Muscle of arm (tissue), 14 donors: ENCODE measurements at places on chromosomes 7 and 10.

DNA sequence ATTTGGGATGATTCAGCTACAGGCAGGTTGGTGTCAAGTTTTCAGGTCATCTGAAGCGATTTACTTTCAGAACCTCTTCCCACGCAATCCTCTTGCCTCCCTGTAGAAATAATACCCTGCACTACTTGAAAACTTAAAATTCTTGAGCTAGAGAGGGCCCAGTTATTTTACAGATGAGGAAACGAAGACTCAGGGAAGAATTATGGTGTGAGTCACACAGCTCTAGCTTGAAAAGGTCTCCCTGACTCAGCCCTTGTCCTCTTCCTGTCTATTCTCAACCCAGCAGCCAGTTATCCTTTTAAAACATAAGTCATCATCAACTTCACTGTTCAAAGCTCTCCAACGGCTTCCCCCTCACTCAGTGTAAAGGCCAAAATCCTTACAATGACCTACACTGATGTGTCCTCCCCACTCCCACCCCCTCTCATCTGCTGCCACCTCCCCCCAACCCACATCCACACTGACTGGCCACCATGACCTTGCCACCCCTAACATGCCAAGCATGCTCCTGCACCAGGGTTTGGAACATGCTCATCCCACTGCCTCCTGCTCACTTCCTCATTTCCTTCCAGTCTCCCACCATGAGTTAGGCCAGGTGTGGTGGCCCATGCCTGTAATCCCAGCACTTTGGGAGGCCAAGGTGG lies 3.4 kb downstream of the DNMBP start:
- DNase-seq, result no peak

DNA sequence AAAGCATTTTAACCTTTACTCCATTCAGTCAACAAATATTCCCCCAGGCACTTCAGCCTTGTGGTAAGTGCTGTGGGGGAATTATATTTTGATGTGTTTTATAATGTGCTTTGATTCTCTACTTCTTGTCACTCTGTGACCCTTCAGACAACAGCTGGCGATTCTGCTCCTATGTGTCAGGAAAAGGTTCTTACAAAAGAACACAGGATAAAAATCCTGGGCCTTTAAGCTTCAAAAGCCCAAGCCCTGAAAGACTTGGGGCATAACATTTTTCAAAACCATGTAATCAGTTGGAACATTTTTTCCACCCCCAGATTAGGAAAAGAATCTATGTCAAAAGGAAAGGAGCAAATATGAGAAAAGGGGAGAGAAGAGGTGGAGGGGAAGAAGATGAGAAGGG lies 37.8 kb upstream of the LRRC17 start:
- DNase-seq, result no peak

- DNase-seq, result no peak
These were observed 47.5 kb upstream of the AGR3 start for GRCh38 chr7:16929146-16929762.

DNA sequence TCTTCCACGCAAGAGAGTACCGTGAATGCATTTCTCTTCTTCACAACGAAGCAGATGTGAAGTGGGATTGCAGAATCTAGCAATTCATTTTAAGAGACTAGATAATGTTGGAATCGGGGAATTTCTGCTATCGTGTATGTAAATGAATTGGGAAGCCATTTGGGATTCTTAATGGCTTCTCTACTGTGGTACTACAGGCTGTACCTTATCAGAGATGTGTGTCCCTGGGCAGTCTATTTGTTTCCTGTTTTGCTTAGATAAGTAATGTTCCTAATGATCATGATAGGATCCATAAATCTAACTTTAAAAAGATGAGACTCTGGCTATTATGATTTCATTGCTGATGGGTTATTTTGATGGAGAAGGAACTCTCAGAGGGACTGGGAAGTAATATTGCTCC lies 320.6 kb downstream of the REEP3 start:
- DNase-seq, result no peak

GRCh38 chr10:1677307-1677939 lies 59.9 kb downstream of the ADARB2 start:
- no peak for DNase-seq

- no peak for DNase-seq
These were observed 57.4 kb downstream of the TMEM209 start for GRCh38 chr7:130147710-130148325.
